ENCODE measurements at places on chromosomes 4 and X.

GRCh38 chrX:12443534-12444098, 305.3 kb downstream of the FRMPD4 start:
- no peak for DNase-seq

GRCh38 chrX:47176101-47176740, 17.4 kb upstream of the UBA1 start:
- DNase-seq = no peak

DNA sequence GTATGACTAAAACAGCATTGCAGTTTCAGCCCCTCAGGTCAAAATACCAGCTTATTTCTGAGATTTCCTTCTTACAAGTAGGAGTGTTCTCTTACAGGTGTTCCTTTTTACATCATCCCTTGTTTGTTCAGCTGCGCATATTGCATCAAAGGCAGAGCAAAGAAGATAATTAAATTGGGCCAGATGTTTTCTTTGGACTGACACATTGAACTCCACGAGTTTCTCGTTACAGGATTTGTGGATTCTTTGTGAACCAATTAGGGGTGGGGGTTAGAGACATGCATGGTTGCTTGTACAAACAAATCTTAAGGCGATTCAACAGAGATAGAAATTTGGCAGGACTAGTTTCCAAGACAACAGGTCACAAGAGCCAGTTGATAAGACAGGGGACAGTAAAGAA, 95.7 kb downstream of the SPANXN4 start:
- DNase-seq = no peak

- DNase-seq = no peak
These were observed 17.2 kb upstream of the MYOZ2 start for GRCh38 chr4:119118397-119118796.

- no peak for DNase-seq
These were observed 167.6 kb upstream of the ANK2 start for GRCh38 chr4:112881842-112882241.

GRCh38 chr4:171279131-171279530, 534.1 kb upstream of the GALNTL6 start:
- no peak for DNase-seq

- DNase-seq = peak; percentile 1
These were observed 8.1 kb upstream of the DKK2 start for GRCh38 chr4:107044170-107044569.

- no peak for DNase-seq
These were observed 41.8 kb upstream of the NEIL3 start for GRCh38 chr4:177267911-177268310.

DNA sequence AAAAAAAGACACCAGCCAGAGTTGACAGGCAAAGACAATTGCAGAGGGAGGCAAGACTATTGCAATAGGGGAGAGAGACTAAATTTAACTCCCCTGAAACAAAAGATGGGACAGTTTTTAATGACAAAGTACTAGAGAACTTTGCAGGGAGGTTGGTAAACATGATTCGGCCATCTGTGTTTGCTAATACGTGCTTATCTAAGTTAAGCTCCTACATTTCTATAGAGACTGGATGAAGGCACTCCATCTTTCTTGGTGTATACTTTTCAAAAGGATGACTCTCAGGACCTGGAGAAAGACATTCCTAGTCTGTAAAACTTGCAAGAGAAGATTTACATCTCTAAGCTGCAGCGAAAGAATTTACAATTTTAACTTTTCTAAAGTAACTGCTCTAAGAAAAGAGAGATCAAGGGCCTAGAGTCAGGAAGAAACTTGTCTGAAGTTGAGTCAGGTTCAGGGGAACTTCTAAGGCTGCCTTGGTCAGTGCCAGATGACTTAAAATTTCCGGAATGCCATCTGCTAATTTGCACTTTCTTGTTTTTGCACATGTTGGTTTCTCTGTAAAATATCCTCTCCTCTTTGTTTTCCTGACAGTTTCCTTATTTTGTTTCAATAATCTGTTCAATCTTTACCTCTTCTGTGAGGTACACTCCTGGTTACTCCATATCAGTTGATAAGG, 10.6 kb downstream of the ADAM29 start:
- peak; percentile 89 for DNase-seq

DNA sequence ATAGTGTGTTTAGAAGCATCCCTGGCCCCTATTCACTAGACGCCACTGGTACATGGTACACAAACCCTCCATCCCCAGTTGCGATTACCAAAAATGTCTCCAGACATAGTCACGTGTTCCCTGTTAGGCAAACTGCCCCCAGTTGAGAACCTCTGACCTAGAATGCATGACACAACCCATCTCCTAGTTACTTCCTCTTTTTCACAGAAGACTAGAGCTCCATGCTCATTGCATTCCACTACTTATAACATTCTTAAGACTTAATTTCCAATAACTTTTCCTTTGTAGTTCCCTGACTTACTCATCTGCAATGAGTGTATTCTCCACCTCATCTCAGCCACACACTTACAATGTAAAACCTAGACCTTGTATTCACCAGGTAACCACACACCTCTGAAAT, 68.6 kb downstream of the PRSS12 start:
- DNase-seq = peak; percentile 62

DNA sequence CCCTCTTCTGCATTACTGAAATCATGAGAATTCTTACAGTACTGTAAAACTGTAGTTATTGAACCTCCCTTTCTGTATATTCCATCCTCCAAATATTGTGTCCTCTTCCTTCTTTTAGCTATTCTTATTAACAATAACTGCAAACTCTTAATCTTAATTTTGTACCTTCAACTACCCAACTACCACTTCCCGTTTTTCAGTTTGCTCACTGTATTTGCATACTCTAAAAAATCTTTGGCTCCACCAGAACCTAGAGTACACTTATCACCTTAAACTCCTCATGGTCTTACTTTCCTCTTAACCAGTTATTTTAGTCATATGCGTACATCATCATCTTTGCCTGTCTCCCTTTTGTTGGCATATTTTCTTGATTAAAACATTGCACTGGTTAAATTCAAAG, 543.7 kb downstream of the ARAP2 start:
- no peak for DNase-seq

GRCh38 chrX:134324359-134324758, 87.4 kb downstream of the CCDC160 start:
- no peak for DNase-seq

DNA sequence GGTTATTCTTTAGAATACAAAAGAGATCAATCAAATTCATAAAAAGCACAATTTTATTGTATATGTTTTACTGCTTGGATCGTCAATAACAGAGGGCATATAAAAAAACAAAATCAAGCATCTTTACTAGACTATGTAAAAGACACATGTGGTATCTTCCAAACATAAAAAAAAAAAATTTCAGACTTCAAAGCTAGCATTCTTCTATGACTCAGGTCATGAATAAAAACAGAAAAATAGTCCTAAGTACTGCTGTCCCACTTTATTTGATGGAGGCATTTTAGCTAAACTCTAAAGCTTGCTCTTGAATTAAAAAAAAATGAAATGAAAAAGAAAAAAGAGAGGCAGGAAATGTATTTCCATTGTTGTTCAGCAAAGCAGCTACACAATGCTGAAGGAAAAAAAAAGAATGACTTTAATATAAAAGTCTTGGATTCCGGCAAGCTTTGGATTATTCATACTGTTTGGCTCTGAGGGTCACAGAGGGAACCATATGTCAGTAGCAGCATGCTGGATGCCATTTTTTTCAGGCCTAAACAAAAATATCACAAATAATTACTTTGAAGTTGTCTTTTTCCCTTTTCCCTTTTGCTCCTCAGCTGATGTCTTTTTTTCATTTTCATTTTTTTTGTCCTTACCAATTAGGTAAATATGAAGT, 249.1 kb upstream of the DIAPH2 start:
- no peak for DNase-seq

DNA sequence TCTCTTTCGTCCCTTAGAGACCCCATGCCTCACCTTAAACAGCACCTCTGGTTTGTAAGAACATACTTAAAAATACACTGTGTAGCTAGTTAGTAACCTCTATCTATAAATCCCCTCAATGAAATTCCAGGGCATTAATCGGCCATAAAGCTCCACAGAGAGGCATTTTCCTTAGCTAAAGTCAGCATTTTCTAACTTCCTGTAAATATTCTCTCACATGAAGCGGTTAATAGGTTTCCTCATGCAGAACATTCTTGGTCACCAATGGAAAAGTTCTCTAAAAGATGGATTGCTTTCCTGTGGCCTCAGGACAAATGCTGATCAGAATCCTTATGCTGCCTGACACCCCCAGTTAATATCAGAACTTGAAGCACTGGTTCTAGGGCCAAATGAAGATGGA, 248.6 kb upstream of the BOD1L1 start:
- DNase-seq = no peak

DNA sequence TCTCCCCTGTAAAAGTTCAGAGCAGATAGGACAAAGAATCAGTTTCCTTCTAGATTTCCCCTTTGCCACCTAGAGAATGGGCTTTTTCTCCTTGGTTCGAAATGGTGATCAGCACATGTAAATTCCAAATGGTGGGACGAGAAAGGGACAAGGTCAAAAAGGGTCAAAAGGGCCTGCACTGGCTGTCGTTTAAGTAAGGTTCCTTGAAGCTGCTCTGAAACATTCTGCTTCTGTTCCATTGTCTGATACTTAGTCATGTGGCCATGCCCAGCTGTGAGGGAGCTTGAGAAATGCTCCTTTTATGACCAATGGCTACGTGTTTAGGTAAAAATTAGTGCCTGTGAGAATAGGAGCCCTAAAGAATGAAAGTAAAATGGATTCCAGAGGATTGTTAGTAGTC, 165.9 kb upstream of the CENPE start:
- no peak for DNase-seq

- no peak for DNase-seq
These were observed 648 bp downstream of the GRK4 start for GRCh38 chr4:2963966-2964471.

GRCh38 chr4:101037938-101038413, 309.4 kb downstream of the PPP3CA start:
- no peak for DNase-seq

DNA sequence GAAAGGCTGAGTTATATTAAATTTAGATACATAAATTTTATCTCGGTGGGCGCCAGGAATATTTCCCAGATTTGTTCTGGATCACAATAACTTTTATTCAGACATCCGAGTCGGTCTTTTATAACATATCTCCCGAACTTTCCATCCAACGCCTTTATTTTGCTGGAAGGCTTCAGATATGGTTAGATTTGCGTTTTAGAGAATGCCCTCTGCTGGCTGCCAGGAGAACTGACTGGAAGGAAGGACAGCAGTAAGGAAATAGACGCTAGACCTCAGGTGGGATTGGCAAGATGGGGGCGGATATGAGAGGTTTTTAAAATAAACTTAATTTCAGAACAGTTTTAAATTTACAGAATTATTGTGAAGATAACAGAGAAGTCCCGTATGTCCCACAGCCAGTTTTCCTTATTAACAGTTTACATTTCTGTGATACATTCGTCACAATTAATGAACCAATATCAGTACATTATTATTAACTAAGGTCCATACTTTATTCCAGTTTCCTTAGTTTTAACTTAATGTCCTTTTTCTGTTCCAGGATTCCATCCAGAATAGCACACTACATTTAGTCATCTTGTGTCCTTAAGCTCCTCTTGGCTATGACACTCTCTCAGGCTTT, 4.6 kb upstream of the KANTR start:
- DNase-seq = peak; percentile 58

DNA sequence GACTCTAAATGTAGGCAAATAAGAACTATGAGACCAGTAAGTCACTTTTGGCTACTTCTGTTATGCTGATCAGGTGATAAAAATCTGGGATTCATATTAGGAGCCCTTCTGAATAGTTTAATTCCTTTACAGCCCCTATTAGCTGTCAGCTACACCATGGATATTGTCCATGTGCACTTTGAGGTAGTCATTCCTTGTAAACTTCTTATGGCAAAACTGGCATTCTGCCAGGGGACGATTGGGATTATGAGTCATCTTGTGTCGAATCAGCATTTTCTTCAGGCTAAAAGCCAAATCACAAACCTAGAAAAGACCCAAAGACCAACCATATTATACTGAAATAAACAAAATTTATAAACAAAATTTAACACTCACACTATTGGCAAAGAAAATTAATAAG, 227.6 kb downstream of the PRDM5 start:
- no peak for DNase-seq

GRCh38 chrX:14028473-14028872, 1.2 kb downstream of the GEMIN8 start:
- DNase-seq = peak; percentile 7

- DNase-seq = no peak
These were observed 345.8 kb upstream of the CASK start for GRCh38 chrX:42269186-42269585.

- DNase-seq = no peak
These were observed 39.7 kb upstream of the VCX3B start for GRCh38 chrX:8424912-8425311.

- no peak for DNase-seq
These were observed 134.4 kb downstream of the DDX53 start for GRCh38 chrX:23134136-23134535.

DNA sequence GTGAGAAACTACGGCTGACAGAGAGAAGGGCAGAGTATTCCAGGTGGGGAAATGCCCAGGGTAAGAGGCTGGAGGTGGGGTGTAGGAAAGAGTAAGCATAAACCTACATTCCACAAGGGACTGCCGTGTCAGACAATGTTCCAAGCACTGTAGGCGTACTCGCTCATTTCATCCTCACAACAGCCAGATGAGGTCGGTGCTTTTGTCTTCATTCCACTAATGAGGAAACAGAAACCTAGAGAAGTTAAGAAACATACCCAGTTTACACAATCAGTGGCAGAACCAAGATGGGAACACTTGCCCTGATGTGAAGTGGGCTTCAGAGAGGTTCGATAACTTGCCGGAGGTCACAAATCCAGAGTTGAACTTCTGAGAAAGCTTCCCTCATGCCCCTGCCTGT, 4.6 kb downstream of the SASH3 start:
- DNase-seq = no peak

DNA sequence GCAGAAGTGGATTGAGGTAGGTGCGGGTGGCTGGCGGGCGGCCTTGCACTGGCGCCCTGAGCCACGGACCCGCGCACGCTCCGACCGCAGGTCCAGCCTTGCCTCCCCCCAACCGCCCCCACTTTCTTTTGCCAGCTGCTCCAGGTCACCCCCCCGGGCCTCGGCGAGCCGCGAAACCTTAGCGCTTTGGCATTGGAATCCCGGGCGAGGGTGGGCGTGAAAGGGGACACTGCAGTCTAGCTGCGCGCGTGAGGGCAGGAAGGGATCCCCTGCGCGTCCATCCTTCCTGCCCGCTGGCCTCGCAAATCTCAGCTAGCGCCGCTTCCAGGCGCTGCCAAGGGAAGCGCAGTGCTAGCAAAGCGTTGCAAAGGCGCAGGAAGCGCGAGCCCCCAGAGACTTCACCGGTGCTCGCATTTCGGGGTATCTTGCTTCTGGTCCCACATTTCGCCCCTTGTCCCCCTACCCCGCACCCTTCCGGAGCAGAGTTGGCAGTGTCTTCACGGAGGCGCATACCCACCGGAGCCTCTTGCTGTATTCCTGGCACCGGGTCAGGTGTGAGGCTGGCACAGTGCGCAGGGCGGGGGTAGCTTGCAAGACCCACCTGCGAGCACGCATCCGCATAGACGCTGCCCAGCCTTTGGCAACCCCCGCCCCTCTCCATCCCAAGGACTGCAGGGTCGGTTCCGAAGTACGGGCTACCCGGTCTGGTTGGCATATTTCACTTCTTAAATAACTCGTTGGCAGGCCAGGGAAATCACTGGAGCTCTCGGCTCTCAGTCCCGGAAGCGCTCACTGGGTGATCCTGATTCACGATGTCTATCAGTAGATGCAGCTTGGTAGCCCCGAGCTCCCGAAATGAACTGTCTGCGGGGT, 104.4 kb downstream of the UCHL1 start:
- DNase-seq = no peak

Data from OCI-LY7 (cell line).